ENCODE measurements at places on chromosomes 2 and 18. TPM values are rescaled to one million over a fixed set of nuclear protein-coding genes. Genes with fewer than 3 reads are reported as not detected.

GRCh38 chr2:133780099-133780996 lies 212.1 kb upstream of the NCKAP5 start:
- H3K27ac ChIP-seq: no peak overlapping the region
- DNase-seq: no peak
- H3K4me3 ChIP-seq: no peak overlapping the region
- H3K27me3 ChIP-seq: no peaks in the 10 kb centered on the region
- no peaks in the 10 kb centered on the region for H3K36me3 ChIP-seq
- no peaks in the 10 kb centered on the region for H3K4me1 ChIP-seq

- peak overlapping the region; percentile 80 for H3K4me3 ChIP-seq
- H3K36me3 ChIP-seq: peaks cover 23% of the 10 kb centered on the region
- DNase-seq: no peak
- peak overlapping the region; percentile 89 for H3K27ac ChIP-seq
- peaks cover 41% of the 10 kb centered on the region for H3K4me1 ChIP-seq
Measured at GRCh38 chr2:135821190-135821589, 15.8 kb downstream of the LCT start.

- DNase-seq: no peak
- H3K36me3 ChIP-seq: no peaks in the 10 kb centered on the region
- no peak overlapping the region for H3K27ac ChIP-seq
- H3K4me1 ChIP-seq: no peaks in the 10 kb centered on the region
- no peak overlapping the region for H3K4me3 ChIP-seq
Measured at GRCh38 chr2:120436885-120437603, 91.1 kb downstream of the INHBB start.

DNA sequence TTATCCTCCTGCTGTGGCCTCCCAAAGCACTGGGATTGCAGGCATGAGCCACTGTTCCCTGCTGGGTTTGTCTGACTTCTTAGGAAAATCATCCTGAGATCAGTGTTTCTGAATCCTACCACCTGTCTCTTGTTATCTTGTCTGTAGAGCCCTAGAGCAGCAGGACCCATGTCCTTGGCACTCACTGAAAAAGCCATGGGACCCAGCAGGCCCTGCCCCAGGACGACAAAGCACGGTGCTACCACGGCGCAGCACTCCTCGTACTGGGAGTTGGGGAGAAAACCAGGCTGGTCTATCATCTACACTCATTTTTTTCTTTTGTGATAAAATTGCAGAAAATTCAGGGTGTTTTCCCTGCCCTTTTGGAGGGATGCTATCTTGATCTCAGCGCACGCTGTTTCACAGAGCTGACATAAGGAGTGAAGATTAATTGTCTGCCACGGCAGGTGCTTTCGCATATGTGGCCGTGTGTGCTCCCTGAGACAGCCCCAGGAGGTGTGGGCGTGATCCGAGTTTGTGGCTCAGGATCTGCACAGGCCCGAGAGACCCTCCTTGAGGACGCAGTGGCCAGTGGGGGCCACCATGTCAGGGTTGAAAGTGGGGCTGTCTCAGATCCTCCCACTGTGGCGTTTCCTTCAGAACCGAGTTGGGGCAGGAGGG lies 179.1 kb downstream of the LDLRAD4 start:
- no peaks in the 10 kb centered on the region for H3K36me3 ChIP-seq
- peaks cover 1% of the 10 kb centered on the region for H3K27me3 ChIP-seq
- peaks cover 15% of the 10 kb centered on the region for H3K4me1 ChIP-seq
- H3K27ac ChIP-seq: no peak overlapping the region
- no peak for DNase-seq

DNA sequence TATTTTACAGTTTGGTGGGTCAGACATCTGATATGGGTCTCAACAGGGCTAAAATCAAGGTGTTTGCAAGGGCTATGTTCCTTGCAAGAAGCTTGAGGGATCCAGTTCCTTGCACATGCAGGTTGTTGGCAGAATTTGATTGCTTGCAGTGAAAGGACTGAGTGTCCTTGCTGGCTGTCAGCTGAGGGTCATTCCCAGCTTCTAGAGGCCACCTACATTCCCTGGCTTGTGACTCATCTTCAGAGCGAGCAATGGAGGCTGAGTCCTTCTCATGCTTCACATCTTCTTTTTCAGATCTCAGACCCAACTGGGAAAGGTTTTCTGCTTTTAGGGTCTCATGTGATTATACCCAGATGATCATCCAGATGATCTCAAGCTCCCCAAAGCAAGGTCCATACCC lies 12.4 kb downstream of the MEX3C start:
- H3K36me3 ChIP-seq: peaks cover 33% of the 10 kb centered on the region
- H3K27me3 ChIP-seq: no peaks in the 10 kb centered on the region
- H3K4me3 ChIP-seq: no peak overlapping the region
- DNase-seq: no peak

DNA sequence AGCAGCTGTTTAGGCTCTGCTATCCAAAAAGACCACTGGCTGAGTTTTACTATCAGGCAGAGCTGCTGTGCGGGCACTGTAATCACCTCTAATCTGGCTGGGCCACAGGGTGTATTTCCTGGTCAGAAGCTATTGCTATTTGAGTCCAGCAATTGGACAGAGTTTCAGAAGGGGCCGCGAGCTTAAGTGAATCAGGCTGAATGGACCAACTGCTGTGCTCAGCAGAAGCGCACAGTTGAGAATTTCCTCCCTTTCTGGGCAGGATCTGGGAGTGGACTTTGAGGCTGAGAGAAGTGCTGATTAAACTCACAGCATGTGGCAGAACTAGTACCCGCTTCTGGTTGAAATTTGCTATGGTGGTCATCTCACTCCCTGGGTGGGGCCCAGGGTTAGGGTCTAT lies 251.8 kb downstream of the INSIG2 start:
- no peak overlapping the region for H3K27ac ChIP-seq
- H3K4me1 ChIP-seq: no peaks in the 10 kb centered on the region
- H3K36me3 ChIP-seq: no peaks in the 10 kb centered on the region
- no peak overlapping the region for H3K4me3 ChIP-seq

Gene DSC3
- total RNA-seq: not detected

Gene APCDD1
- total RNA-seq: not detected

All from activated T-helper 1 cell treated with anti-CD3 and anti-CD28 coated beads, Interleukin-12 subunit alpha, Interleukin-12 subunit beta, Interleukin-2, Interleukin-4 antibody, amounts not matched to agents 30 ng/mL and 10 ng/mL and 1 ng/mL, durations not matched to agents 14 hours and 24 hours and 36 hours (primary cell).